A549 treated with CORT108297 at 1 μM for 4 hours (cell line): ENCODE measurements at places on chromosomes 6 and 20. TPM values are rescaled to one million over a fixed set of nuclear protein-coding genes. Genes with fewer than 3 reads are reported as not detected.

Gene MLN
- total RNA-seq: not detected in 5 replicates

Gene SULF2
- 17.8 to 25.3 TPM (median 22.9 TPM) in 5 replicates for total RNA-seq

Gene IL20RA
- total RNA-seq: 0.02 TPM in 1 of 5 replicates, not detected in the others

Gene LBP
- 0.97 to 1.8 TPM (median 1.2 TPM) in 5 replicates for total RNA-seq

Gene GNL1
- 28.4 to 36.7 TPM (median 33.9 TPM) in 5 replicates for total RNA-seq

Gene DEFB132
- not detected in 5 replicates for total RNA-seq

Gene STK4
- 12.3 to 14.6 TPM (median 13.3 TPM) in 5 replicates for total RNA-seq

Gene PROKR2
- not detected in 5 replicates for total RNA-seq

Gene E2F1
- total RNA-seq: 22.0 to 33.5 TPM (median 30.9 TPM) in 5 replicates

Gene IFNGR1
- total RNA-seq: 27.6 to 33.4 TPM (median 28.1 TPM) in 5 replicates

Gene DXO
- total RNA-seq: 11.7 to 13.4 TPM (median 12.5 TPM) in 5 replicates

Gene LY6G5B
- total RNA-seq: 3.8 to 5.0 TPM (median 4.3 TPM) in 5 replicates
